Kidney glomerular epithelial cell (primary cell): ENCODE measurements at places on chromosomes 5 and 9.

- no peak for DNase-seq
Observed at GRCh38 chr5:180082633-180083420, 11.3 kb upstream of the RNF130 start.

DNA sequence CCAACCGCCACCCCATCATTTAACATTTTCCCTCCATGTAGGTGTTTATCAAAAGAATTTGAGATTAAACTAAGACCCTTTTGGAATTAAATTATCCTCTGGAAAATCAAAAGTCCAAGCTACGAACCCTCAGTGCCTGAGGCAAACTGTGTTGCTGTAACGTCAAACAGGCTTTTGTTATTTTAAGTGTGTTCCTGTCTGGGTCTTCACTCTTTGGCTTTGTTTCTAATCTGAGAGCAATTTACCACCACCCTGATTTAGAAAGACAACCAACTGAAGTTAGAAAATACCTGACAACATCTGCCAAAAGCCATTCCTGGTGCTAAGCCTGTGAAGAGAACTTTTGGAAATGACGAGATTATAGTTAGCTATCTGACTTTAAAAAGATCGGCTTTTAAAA, 199.9 kb downstream of the DIRAS2 start:
- no peak for DNase-seq

DNA sequence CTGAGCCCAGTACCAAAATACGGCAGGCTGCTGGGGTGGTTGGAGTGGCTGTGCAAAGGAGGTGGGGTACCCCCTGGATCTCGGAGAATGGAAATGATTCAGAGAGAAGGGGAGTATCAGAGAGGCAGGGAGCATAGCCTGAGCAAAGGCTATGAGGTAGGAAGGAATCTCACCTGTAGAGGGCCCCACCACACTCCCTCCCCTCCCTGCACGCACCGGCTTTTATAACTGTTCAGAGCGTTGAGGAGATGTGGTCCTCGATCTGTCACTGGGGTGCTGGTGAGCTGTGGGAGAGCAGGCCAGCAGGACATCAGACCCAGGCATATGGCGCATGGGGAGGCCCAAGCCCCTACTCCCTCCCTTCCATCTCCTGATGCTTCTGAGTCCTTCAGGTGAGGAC, 13.2 kb downstream of the PHF19 start:
- no peak for DNase-seq

DNA sequence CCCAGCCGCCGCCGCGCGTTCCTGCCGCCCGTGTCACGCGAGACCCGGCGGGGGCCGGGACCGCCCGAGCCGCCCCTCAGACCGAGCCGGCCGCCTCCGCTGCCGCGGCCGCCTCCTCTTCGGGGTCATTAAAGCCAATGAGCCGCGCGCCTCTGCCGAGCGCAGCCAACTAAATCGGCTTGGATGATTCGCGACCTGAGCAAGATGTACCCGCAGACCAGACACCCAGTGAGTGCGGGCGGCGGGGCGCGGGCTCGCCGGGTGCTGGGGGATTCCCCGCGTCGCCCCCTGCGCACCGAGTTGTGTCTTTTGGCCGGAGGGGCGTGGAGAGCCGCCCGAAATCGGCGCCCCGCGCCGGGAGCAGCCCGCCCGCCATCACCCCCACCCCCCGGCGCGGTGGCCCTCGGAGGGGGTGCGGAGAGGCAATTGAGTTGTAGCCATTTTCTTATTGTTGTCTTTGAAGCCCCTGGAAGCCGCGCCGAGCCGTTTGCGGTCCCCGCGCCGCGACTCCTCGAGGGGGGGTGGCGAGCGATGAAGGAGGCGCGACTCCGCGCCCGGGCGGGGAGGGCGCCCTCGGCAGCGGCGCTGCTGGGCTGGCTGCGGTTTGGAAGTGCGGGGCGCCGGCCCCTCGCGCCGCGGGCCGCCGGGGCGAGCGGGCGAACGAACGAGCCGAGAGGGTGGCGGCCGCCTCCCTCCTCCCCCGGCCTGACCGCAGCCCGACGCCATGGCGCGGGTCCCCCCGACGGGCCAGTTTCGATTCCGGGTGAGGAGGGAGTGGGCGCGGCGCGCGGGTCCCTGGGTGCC, 1.0 kb downstream of the TLE4 start:
- DNase-seq, result peak; percentile 63

DNA sequence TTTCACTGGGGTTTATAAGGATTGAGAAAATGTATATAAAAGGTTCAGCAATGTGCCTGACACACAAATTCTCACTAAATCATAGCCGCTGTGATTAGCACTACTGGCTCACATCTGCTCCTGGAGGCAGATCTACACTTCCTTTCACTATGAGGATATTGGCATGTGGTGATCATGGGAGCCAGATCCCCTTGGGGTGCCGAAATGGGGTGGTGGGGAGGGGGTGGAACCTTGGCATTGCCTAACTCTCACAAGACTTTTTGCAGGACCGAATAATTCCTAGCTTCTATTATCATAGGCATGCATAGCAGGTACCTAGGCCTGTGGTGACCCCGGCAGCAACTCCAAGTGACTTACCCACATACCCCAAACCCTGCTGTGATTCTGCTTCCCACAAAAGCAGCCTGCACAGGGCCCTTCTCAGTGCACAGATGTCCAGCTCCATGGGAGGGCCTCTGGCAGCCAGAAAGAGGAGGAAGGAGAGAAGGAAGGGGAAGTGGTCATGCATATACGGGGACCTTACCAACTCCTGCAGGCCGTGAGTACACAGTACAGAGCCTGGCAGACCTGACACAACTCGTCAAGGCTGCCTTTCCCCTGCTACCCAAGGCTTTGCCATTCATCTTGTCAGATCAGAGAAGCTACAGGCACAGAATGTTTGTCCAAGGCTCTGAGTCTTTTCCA, 61.3 kb upstream of the IQGAP2 start:
- DNase-seq, result no peak

- DNase-seq, result no peak
Observed at GRCh38 chr5:72015103-72015548, 92.1 kb upstream of the MAP1B start.

DNA sequence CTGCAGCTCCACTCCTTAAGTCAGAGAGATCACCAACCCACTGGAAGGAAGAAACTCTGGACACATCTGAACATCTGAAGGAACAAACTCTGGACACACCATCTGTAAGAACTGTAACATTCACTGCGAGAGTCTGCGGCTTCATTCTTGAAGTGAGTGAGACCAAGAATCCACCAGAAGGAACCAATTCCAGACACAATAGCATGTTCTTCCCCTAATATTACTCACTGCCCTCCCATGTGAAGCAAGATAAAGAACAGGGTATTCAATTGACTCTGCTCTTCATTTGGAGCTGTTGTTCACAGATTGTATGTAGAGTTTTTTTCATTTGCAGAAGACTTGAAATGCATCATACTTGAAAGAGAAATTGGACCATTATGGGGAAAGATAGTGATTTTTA, 10.8 kb downstream of the SAXO1 start:
- no peak for DNase-seq

DNA sequence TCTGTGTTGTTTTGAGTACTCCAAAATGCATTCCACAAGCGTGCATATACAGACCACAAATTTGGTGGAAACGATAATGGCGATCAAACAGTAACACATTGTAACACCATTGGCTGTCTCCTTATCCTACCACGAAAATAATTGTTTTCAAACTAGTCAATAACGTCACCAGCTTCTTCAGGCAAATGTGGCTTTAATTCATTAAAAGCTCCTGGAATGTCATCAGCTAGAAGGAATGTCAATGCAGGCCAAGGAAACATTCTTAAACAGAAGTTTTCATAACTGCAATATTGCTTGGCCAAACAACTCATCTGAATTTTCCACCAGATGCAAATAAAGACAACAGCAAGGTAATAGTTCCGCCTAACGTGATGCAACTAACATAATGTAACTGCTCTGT, 71.6 kb upstream of the XPA start:
- no peak for DNase-seq

GRCh38 chr5:172101547-172102217, 86.3 kb downstream of the STK10 start:
- no peak for DNase-seq

GRCh38 chr5:179870403-179870903, 11.8 kb upstream of the MRNIP start:
- no peak for DNase-seq

- DNase-seq, result no peak
Observed at GRCh38 chr5:113123618-113124017, 147.0 kb downstream of the DCP2 start.

GRCh38 chr5:89308606-89309040, 425.6 kb upstream of the MEF2C start:
- DNase-seq, result no peak

DNA sequence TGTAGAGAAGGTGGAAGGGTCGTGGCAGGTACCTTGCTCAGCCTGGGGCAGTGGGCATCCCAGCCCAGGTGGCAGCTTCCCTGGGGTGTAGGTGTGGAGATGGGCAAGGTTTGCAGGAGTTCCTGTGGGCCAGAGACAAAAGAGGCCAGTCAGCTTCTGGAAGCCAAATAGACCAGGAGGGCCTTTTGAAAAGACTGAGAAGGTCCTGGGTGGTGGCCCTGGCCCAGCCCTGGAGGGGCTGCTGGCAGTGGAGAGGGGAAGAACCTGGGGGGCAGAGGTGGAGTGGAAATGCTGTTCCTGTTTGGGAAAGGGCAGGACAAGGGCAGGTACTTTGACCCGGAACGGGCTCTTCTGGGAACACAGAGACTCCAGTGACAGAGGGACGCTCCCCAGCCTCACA, 7.0 kb upstream of the IL3 start:
- no peak for DNase-seq

DNA sequence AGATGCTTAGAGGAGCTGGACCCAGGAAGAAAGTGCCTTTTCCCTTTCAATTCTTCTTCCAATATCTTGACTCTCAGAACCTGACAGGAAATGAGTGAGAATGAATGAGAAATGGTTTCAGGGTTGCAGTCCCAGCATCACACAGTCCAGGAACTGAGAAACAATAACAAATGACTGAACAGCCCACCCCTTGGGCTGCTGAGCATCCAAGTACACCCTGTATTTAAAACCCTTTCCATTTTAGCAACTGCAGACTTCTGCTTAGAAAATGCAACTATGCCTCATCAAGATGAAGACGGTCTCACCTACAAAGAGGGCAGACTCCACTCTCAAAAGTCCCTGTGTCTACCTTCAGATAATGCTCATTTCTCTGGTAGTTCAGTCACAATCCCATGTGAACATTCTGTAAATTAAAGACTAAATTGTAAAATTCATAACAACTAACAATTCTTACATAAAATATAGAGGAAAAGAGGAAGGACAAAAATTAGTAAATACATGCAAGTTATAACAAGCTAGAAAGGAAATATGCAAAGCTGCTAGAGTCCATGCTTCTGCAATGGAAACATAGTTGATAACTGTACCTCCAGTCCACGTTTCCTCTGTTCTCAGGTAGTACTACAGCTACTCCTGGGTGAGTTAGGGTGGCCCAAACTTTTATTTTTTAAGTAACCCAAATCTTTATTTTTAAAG, 316.5 kb downstream of the ICE1 start:
- DNase-seq, result no peak

GRCh38 chr9:105877721-105878120, 183.4 kb downstream of the TMEM38B start:
- DNase-seq, result no peak

GRCh38 chr5:123085638-123086286, 3.3 kb upstream of the PRDM6 start:
- no peak for DNase-seq

DNA sequence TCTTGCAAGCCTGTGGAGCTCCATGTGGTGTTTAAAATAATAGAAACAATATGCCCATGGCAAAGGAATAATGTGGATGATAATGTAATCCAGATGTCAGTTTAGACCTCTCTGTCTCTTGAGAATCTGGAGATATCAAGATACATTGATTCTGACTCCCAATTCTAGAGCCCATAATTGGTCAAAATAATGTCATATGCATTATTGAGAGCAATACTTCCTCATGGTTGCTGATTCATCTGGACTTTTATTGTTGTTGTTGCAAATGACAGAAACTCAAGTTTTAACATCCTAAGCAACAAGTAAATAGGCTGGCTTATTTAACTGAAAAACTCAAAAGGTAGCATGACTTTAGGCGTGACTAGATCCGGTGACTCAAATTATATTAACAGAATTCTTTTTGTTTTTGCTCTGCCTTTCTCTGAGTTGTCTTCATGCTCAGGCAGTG, 152.1 kb downstream of the PCSK1 start:
- no peak for DNase-seq

DNA sequence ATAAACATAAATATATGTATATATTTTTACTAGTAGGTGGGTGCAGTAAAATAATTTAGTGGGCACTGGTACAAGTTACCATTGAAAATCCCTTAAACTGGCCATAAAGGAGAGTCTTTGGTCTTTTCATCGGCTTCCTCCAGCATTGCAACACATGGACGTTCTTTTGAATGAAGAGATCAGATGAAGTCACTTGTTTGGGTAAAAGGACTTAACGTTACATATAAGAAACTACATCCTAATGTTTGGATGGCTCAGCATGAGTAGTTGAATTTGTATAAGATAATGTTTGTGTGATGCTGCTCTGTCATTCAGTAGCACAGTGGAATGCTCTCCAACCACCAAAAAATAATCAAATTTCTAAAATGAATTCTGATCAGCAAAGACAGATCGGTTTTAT, 31.6 kb downstream of the AFAP1L1 start:
- DNase-seq, result no peak

DNA sequence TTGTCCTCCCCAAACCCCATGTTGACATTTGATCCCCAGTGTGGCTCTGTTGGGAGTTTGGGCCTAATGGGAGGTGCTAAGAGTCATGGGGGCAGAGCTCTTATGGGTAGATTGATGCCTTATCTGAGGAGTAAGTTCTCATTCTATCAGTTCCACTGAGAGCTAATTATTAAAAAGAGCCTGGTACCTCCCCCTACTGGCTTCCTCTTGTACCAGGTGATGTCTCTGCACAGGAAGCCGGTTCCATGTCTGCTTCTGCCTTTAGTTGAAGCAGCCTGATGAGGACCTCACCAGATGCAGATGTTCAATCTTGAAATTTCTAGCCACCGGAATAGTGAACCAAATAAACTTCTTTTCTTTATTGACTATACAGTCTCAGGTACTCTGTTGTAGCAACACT, 10.8 kb downstream of the GABRB2 start:
- no peak for DNase-seq
